Stimulated activated CD4-positive, alpha-beta T cell treated with anti-CD3 and anti-CD28 coated beads, Interleukin-1b, Interleukin-23, amount 100 ng/mL, for 1 hour (primary cell): ENCODE measurements at places on chromosomes 1 and 21.

DNA sequence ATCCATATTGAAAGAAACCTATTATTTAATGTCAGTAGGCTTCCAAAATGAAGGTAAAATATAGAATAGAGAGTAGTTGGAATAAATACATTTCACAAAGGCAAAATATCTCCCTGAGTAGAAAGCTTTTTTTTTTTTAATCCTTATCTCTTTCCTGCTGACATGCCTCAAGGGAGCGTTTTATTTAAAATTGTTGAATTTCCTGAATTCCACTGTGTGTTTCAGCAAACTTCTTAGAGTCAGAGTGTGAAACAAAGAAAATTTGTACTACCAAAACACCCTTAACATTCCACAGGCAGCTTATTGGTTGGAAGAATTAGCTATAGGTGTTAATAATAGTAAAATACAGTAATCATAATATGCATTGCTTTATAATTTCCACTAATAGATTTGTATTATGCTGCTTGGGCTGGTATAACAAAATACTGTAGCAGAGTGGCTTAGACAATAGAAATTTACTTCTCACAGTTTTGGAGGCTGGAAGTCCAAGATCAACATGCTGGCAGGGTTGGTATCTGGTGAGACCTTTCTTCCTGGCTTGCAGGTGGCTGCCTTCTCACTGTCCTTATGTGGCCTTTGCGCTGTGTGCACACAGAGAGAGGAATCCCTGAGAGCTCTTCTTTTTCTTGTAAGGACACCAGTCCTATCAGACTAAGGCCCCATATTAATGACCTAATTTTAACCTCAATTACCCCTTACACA is 468.4 kb upstream of the C1orf87 start:
- DNase-seq: no peak

DNA sequence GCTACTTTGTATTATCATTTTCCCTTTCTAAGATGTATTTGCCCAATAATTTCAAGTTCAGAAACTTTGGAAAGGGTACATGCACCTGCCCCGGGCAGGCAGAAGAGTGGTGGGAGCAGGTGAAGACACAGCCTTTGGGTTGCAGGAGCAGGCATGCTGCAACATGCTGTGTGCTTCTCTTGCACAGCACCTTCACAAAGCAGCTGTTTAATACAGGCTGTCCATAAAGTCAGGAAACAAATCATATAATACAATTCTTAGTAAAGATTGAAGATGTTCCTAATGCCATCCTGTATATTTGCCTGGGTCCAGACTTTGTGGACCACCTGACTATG is 182.9 kb downstream of the ZNF281 start:
- no peak for DNase-seq

- no peak for DNase-seq
Measured at GRCh38 chr1:94553323-94553730, 11.8 kb upstream of the F3 start.

GRCh38 chr1:75438355-75438754 is 172.6 kb downstream of the SLC44A5 start:
- no peak for DNase-seq

DNA sequence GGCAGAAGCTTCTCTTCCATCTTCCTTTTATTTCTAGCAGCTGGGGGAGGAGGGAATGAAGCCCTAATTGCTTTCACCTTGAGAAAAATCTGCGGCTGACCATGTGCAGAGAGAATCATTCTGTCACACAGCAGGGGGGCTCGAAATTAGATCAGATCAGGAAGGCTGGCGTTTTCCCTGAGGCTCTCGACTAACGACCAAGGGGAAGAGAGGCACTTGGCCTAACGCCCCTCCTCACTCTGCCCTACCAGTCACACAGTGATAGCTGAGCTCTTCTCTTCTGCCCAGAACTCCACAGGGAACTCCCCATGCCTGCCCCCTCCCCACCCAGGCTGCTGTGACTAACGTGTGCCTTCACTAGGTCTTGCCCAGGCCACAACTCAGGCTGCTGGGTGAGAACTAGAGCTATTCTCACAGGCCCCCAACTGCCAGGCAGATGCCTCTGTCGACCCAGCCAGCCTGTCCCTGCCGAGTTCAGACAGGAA is 26.5 kb upstream of the KHDRBS1 start:
- DNase-seq: no peak

DNA sequence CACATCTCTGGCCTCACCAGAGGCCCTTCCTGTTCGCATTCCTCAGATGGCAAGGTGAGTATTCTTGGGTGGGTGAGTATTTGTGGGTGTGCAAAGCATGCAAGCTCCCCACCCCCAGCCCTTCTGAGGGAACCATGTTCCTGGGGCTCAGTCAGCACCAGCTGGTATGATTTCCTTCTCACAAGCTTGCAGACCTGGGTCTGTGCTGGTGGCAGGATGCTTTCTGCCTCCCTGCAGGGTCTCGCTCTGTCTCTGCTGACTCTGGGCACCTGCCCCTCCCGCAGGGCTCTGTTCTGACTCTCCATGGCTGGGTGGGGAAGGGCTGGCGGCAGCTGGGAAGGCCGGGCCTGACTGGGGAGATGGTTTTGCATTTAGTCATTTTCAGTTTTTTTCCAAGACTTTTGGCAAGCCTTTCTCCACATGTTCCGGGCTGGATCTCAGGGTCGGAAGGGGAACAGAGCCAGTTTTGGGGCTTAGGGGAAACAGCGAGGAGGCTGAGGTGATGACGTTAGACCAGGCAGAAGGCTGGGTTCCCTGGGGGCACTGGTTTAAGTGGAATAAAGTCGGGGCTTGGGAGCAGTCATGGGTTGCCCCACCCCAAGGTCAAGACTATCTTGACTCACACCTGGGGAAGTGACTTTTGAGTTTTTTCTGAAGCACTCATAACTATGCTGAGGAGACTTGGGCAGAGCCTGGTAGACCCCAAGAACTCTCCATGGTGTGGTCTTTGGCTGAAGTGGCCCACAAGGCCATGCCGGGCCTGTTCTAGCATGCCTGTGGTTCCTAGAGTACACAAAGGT is 6.2 kb downstream of the RASSF5 start:
- no peak for DNase-seq

DNA sequence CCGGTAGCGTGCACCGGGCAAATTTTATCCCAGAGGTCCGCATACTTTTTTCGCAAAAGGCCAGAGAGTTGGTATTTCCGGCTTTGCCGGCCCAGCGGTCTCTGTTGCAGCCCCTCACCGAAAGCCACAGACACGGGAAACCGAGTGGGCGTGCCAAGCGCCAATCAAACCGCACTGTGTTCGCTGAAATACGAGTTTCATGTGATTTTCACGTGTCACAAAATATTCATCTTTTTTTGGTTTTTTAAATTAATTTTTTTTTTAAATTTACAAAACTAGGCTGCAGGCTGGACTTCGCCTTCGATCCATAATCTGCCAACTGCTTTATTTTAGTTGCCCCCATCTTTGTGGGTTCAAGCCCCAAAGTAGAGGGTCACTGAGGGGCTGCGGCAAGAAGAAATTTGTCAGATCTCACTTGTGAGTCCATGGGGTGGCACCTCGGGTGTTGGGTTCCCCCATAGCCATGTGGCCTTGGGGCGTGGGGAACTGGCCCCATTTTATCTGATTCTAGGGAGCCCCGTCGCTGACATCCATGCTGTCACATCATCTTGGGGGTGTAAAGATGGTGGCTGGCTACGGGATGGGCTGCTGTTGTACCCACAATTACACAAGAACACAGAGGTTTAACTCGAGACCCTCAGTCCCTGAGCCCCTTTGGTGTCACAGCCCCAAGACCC is 20.8 kb downstream of the SLC45A1 start:
- DNase-seq: no peak

GRCh38 chr1:58765006-58765405 is 18.8 kb downstream of the JUN start:
- no peak for DNase-seq

GRCh38 chr1:115301438-115302020 is 36.5 kb downstream of the NGF start:
- DNase-seq: no peak

GRCh38 chr1:15753776-15754175 is 4.8 kb upstream of the FBLIM1 start:
- DNase-seq: no peak

DNA sequence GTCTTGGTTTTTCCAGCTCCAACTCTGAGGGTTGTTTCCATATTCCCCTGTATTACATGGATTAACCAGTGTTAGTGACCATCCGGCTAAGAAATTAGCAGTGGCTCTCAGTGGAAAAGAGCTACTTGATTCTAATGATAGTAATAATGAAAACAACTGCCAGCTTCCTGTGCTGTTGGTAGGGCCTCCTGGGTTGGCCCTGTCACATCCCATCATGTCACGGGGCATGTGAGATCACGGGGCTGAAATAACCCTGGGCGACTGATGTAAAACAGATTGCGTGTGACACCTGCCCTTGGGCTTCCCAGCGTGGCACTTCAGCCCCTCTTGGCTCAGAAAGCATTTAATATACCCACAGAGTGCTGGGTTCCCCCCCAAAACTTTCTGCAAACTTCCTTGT is 149.0 kb downstream of the ROR1 start:
- DNase-seq: no peak

- no peak for DNase-seq
Measured at GRCh38 chr1:43315963-43316737, 15.4 kb downstream of the TIE1 start.

GRCh38 chr1:226432586-226433340 is 24.9 kb upstream of the PARP1 start:
- DNase-seq: no peak

DNA sequence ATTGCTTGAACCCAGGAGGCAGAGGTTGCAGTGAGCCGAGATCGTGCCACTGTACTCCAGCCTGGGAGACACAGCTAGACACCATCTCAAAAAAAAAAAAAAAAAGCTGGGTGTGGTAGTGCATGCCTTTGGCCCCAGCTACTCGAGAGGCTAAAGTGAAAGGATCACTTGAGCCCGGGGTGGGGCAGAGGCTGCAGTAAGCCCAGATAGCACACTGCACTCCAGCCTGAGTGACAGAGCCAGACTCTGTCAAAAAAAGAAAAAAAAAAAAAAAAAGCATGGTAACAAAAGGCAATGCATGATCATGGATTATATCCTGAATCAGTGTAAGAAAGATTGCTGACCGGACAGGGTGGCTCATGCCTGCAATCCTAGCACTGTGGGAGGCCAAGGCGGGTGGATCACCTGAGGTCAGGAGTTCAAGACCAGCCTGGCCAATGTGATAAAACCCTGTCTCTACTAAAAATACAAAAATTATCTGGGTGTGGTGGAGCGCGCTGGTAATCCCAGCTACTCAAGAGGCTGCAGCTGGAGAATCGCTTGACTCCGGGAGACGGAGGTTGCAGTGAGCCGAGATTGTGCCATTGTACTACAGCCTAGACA is 76.3 kb downstream of the RUSC1 start:
- no peak for DNase-seq

DNA sequence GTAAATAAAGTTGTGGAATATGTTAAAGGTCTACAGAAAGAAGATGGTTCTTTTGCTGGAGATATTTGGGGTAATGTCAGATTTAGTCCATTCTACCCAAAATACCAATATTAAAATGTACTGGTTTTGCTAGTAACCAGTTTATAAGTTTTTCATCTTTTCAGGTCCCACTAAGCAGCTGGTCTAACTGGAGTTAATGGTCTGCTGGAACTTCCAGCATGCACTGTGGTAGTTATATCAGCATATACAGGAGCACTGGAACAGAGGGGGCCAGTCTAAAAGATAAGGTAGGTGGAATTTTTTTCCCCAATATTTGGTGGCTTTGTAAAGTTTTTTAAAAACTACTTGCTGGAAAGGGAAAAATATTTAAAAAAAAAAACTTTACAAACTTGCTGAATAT is 3.9 kb downstream of the RABGGTB start:
- no peak for DNase-seq

- DNase-seq: no peak
Measured at GRCh38 chr21:44911384-44912157, 9.1 kb downstream of the ITGB2 start.

DNA sequence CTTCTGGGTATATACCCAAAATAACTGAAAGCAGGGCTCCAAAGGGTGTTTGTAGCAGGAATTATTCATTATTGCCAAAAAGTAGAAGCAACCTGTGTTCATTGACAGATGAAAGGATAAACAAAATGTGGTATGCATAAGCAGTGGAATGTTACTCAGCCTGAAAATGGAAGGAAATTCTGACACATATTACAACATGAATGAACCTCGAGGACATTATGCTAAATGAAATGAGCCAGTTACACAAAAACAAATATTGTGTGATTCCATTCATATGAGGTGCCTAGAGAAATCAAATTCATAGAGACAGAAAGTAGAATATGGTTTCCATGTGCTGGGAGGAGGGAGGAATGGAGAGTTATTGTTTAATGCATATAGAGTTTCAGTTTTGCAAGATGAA is 86.3 kb upstream of the ARTN start:
- no peak for DNase-seq

GRCh38 chr1:24366707-24367106 is 46.9 kb downstream of the STPG1 start:
- DNase-seq: no peak

DNA sequence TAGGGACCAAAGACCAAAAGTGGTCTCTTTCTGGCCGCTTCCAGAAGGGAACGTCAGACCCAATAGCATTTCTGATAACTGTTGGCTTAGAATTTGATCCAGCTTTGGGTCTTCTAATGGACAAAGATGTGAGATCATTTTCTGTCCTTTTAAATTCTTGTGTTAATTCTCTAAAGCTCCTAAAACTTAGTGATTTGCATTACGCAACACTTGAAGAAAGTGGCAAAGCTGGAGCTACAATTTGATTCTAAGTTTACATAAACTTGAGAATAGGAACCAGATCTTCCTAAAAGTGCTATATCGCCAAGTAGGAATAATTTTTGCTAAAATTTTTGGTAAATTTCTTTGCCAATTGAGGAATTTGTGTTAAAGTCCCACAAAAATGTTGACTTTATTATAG is 21.6 kb upstream of the PLA2G4A start:
- no peak for DNase-seq

DNA sequence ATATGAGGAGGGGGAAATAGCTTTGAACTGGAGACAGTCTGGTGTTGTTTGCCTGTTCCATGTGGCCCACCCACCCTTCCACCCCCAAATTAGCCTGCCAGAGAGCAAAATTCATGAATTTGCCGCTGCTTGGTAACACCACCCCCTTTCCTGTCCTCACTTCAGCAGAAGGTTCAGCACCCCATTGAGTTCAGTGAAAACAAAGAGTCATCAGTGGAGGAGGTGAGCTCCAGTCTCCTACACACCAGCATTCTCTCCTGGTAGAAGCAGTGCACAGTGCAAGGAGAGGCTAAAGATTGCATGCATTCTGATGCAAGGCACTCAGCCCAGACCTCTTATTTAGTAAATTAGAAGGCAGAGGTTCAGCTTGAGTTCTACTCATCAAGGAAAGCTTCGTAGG is 99.7 kb upstream of the DYNLT5 start:
- DNase-seq: no peak

DNA sequence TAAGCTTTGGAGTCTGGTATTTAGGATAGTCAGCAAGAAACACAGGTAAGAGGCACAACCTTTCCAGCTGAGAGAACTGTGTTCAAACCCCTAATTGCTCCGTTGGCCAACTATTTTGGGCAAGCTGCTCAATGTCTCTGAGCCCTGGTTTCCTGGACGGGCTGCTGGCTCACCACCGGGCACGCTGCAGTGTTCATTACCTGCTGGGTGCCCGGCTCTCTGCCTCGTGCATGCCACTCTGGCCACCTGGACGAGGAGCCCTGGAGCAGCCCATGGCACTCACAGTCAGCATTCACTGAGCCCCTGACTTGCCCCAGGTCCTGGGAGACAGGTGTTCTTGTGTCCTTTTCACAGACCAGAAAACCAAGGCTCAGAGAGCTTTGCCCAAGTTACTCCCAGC is 51.0 kb downstream of the DMRTB1 start:
- DNase-seq: no peak

- no peak for DNase-seq
Measured at GRCh38 chr1:32180186-32181060, 948 bp downstream of the TXLNA start.
